ENCODE measurements at places on chromosomes 7 and 10. TPM values are rescaled to one million over a fixed set of nuclear protein-coding genes. Genes with fewer than 3 reads are reported as not detected.

HTR7 gene
- 0.18 TPM for total RNA-seq

DNA sequence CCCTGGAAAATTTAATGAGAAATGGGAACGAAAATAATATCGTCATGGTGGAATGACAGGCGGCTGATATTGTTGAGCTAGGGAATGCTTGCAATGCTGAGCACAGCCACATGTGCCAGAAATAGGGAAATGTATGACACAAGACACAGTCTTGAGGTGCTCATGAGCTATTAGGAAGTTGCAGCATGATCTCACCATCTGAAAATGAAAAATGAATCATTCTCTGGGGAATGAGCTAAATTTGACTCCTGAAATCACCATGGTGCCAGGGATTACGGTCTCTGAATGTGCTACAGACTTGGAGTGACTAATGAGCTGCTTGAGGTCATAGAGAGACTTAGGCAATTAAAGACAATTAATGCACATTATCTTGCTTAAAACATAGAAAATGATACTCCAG, 845.0 kb downstream of the CNTNAP2 start:
- H3K4me1 ChIP-seq, result no peaks in the 10 kb centered on the region
- H3K4me3 ChIP-seq, result no peak overlapping the region
- no peaks in the 10 kb centered on the region for H3K36me3 ChIP-seq
- no peak for DNase-seq

DNA sequence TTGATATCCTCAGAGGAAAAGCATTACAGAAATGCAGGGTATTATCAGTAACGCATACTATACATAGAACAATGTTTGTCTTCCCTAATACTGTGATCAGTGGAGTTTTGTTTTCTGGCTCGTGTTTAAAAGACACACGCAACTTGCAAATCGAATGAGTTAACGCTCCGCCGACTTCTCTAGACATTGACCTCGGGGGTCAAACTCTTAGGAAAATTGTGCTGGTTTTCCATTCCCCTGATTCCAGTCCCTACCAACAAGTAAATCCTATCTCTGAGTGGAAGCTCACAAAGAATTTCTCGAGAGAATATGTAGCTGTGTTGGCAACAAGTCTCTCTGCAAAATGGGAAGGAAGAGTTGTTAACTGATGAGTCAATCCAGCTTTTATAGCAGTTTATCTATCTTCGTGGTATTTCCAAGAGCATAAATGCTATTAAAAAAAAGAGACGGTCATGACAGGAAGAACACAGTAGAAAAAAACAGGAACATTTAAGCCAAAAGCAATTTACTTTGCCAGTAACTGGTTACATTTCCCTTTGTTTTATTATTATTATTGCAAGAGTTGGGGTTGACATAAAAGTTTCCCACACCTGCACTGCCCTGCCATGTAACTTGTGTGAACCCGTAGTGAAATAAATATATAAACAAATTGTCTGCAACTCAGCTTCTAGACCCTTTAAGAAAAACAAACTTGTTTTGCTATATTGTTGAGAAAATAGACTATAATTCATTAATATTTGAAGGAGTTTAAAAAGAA, 144.4 kb downstream of the ARID5B start:
- no peaks in the 10 kb centered on the region for H3K27me3 ChIP-seq
- no peaks in the 10 kb centered on the region for H3K36me3 ChIP-seq

BNIP3 gene
- total RNA-seq, result 29.9 TPM

OPN1SW gene
- total RNA-seq, result not detected
